NCI-H2081 (cell line): ENCODE measurements at places on chromosomes 1 and 21.

DNA sequence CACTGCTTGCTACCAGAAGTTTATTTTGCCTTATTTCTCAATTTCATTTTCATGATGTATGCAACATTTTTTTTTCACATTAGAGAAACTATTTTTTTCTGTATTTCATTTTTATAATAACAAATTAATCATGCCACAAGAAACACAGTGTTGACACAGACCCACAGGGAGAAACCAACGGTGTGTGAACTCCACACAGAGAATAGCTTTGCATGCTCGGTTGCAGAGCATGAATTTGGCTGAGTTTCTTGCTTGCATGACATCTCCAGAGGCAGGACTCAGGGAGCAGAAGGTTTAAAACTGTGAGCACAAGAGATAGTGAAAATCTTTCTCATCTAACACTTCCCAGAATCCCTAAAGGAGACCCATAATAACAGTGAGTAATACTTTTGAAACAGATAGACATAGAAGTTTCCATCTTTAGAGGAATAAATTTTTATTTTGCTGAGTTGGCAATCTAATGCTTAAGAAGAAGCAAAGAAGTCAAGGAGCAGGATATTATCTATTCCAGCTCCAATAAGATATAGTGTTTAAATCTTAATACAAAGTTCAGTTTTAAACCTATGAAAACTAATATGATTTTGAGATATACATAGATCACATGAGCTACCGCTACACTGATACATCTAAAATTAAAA lies 890.9 kb downstream of the MRPL39 start:
- no peak for DNase-seq

DNA sequence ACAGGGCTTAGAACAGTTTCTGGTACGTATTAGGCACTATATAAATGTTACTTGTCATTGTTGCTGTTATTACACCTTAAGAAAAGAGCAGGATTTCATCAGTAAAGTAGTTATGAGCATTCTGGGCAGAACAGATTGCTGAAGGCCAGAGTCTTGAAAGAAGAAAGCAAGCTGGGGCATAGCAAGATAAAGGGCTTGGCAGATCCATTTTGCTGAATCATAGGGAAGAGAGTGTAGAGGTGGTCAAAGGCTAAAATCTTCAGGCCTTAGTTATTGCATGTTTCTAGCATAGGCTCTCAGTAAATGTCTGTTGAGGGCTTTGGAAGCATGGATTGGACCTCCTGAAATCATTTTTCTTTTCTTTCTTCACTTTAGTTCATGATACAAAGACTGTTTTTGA lies 67.5 kb downstream of the PLA2G4A start:
- DNase-seq, result no peak

GRCh38 chr1:32639489-32640075 lies 10.8 kb downstream of the ZBTB8OS start:
- DNase-seq, result no peak

DNA sequence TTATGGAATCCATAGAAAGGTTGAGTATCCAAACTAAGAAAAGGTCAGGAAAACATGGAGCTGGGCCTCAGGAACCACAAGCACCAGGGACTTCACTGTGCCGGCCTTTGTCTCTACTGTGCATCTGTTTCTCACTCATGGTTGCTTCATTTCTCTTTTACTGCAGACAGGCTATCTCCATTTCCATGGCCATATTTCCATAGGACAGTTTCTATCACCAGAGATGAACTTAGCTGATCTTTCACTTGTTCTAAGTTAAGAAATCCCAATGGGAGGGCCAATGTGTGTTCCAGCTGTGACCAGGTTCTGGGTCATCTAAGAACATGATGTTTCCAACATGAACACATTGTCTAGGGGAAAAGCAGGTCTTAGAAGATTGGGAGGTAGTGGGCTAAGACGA lies 43.7 kb upstream of the PPP2R5A start:
- no peak for DNase-seq

DNA sequence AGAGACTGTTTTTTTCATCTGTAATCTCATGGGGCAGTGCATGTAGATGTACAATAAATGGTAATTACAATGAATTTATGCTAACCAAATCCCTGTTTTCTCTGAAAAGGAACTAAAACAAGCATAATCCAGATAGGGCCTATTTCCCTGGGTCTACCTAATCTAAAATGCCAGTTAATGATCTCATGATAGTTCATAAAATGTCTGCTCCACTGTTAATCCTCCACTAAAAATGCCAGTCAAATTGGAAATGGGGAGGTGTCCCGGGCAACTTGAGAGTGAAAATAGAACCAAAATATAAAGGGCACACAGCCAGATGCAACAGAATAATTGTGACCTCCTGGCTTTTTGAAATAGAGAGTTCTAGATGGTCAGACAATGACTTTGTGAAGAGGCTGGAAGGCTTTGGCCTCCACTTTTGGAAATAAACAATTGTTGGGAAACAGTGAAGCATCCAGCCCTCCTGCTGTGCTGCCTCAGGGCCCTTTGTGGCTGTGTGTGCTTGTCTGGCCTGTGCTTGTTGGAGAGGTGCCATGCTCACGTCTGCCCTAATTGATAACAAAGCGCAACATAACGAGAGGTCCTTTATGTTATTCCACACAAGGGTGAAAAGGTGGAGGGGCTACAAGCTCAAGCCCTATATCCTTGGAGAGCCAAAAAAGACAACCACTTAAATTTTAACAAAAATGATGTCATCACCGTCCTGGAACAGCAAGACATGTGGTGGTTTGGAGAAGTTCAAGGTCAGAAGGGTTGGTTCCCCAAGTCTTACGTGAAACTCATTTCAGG lies 97.7 kb downstream of the ATP5PO start:
- DNase-seq, result peak; percentile 18

DNA sequence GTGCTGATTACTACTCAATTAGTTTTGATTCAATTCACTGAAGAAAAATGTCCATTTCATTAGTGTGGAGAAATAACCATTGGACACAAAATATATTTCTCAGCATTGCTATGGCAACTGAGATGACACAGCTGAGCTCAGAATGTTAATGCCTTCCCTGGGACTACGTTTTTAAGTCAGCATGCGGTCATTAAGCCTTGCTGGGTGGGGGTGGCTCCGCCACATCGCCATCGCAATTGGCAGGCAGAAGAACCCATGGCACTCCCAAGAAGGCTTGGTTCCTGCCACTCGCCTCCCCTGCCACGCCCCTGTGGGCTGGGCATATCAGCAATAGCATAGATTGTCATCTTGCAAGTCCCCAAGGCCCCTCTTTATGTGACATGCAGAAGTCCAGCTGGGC lies 256.7 kb upstream of the CAMK1G start:
- no peak for DNase-seq

DNA sequence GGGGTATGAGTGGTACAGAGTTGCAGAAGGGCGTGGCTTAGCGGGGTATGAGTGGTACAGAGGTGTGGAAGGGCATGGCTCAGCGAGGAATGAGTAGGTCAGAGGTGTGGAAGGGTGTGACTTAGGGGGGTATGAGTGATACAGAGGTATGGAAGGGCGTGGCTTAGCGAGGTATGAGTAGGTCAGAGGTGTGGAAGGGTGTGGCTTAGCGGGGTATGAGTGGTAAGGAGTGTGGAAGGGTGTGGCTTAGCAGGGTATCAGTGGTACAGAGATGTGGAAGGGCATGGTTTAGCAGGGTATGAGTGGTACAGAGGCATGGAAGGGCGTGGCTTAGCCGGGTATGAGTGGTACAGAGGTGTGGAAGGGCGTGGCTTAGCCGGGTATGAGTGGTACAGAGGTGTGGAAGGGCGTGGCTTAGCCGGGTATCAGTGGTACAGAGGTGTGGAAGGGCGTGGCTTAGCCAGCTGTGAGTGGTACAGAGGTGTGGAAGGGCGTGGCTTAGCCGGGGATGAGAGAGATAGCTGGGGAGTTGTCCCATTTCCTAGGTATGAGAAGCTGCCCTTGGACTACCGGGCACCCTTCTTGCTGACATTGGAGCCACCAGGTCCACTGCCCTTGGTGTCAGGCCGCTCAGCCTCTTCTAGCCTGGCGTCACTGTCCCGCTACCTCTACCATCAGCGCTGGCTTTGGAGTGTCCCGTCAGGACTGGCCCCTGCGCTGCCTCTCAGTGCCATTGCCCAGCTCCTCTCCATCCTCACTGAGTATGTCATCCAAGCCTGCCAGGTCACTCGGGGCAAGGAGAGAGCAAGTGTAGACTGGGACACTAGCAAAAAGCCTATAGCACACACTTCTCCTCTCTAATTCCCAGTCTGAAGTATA lies 29.8 kb downstream of the HYI start:
- DNase-seq, result no peak

DNA sequence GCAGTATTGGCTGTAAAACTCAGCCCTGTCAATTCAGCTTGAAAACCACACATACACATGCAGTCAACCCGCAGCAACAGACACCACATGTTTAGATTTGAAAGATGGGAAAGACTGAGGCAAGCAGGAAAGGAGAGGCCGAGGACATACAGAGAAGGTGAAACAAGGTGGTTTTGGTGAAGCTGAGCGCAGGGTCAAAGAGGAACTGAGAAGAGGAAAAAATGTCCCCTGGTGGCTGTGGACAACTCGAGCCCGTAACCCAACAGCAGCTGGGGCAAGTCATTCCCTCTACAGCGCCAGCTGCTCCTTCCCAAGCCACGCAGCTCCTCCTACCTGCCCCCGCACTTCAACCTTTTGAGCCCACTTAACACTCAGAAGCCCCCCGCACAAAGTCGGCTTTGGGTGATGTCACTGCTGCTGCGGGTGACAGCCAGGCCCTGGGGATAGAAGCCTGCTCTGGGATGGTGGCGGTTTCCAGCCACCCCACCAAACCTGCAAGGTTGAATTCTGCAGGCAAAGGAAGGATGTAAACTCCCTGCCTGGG lies 63.0 kb downstream of the KCNN3 start:
- no peak for DNase-seq

- no peak for DNase-seq
Observed at GRCh38 chr1:117708323-117709248, 102.7 kb downstream of the TENT5C start.

- DNase-seq, result no peak
Observed at GRCh38 chr1:228029281-228029680, 22.5 kb downstream of the WNT3A start.

- DNase-seq, result no peak
Observed at GRCh38 chr21:34734696-34735095, 65.9 kb downstream of the CLIC6 start.
